Spinal cord (tissue), 10 donors: ENCODE measurements at places on chromosomes 12 and 14.

DNA sequence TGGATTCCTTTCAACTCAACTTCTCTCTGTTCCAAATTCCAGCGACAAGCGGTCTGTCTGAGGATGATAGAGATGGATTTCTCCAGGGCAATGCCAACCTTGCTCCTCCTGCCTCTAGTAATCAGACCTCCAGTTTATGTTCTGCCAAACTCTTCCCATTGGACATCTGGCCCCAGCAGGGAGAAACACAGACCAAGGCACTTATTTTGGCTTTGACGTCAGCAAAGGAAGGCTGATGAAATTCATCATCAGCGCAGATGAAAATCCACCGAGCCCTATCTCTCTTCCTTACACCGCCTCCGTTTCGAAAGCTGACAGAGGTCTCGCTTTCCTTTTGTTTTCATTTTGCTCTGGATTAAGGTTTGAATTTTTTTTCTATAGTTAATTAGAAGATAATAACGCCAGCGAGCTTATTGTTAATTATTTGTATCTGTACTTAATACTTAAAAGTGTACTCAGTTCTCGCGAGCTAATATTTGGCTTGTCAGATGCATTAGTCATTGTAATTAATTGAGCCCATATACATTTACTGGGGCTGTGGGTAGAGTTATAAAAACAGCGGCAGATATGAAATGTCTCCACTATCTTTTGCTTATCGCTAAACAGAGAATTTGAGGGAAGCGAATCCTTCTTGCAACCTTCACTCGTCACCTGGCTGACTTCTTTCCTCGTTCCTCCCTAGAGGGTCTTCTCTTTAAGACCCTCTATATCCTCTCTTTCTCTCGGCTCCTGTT, 35.9 kb upstream of the MED13L start:
- no peak for DNase-seq

DNA sequence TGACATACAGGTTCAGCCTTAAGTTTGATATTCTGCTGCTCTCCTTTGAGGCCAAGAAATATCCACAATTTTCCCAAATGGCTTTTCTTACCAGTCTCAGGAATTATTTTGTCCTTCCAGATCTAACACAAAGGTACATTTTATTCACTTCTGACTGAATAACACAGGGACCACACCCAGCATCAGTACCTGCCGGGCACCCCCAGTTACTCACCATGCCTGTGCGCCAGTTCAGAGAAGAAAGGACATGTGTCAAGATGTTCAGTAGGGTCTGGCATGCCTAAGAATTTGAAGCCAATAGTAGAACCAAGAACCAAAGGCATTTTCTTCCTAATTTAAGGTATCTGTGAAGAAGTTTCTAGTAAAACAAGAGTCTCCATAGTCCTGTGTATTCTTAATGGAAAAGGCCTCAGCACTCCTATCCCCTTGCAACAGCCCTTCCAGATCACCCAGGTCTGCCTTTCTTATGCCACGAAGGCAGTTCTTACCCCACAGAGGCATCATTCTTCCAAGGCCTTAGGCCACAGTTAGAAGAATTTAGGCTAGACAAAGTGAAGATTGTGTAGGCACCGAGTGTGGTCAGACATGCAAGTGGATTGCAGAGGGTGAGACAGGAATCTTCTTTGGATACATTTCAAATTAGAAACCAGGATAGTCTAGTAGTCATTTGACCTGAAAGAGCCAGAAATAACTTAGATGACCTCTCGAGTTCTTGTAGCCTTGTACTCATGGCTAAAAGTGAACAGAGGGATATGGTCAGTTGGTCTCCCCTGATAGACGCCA, 140.1 kb upstream of the HIF1A start:
- DNase-seq, result no peak

DNA sequence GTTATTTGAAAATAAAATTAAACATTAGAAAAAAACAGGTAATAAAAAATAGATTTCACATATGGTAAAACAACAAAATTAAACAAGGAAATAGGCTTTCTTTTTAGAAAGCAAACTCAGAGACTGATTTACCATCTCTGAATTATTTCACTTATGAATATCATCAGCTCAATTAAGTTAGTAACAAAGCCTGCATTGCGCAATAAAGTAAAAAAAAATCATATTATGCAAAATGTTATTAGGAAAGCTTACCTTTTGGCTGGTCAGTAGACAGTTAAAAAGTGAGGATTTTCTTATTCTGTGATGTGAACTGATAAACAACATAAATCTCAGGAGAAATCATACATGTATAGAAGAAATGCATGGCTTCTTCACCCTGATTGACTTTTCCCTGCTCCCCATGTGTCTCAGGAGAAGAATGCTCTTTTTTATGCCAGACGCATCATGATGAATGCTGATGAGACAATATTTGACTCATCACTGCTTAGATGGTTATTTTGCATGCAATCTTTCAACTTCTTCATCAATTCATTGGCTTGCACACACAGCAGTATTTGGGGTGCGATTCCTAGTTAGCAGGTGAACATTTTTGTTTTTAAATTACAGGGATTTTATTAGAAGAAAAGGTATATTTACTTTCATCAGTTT, 124.5 kb upstream of the USP15 start:
- no peak for DNase-seq

GRCh38 chr12:110917467-110917866, 2.9 kb downstream of the MYL2 start:
- no peak for DNase-seq

DNA sequence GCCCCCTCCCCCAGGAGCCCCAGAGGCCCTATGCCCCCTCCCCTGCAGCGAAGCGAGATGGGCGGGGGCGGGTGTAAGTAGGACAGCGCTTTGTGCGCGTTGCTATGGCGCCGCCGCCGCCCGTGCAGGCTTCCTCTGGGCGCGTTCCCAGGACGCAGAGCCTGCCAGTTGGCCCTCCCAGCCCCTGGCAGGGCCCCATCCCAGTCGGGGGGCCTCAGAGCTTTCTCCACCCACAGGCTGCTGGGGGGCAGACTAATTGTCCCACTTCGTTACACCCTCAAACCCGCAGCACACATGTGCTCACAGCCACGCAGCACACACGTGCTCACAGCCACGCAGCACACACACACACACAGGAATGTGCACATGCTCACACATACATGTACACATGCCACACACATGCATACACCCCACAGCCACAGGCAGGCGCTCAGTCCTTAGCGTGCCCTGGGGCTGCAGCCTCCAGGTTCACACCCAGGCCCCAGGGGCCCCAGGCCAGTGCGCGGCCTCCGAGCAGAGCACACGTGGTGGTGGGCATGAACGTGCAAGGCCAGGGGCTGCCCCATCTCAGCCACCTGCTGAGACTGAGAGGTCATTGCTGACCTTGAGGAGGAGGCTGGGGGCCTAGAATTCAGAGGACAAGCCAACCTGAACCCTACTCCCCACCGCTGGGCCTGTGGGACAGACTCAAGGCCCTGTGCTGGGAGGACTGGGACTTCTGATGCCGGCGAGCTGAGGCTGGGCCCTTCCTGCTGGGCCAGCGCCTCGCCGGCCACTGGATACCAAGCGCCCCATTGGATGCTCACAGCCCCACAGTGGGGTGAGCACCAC, 15.6 kb downstream of the TRMT61A start:
- peak; percentile 96 for DNase-seq

- no peak for DNase-seq
These were observed 50.9 kb downstream of the CLIP1 start for GRCh38 chr12:122371475-122372045.

DNA sequence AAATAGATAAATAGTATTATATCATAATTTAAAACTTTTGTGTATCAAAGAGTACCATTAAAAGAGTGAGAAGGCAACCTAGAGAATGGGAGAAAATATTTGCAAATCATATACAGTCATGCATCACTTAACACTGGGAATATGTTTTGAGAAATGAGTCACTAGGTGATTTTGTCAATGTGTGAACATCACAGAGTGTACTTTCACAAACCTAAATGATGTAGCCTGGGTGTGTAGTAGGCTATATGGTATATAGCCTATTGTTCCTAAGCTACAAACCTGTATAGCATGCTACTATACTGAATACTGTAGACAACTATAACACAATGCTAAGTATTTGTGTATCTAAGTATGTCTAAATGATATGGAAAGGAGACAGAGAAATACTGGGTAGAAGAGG, 48.0 kb upstream of the ARID2 start:
- no peak for DNase-seq

GRCh38 chr12:59182191-59182590, 261.9 kb upstream of the LRIG3 start:
- DNase-seq, result peak; percentile 19

DNA sequence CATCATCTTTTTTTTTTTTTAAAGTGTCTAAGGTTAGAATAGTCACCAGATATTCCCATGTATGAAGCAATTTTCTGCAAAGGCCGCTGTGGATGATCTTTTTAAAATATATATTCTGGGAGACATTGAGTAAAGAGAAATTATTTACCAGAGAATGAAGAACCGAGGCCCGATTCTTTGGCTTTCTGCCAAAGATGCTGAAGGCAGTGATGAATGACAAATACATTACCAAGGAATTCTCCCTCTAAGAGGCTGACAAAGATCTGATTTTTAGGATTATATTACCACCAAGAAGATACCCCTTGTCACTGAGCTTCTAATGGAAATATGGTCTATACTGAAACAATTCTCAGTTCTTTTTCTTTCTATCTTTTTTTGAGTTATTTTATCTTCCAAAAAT, 336.8 kb downstream of the NAV3 start:
- DNase-seq, result no peak

GRCh38 chr14:100739306-100739705, 12.6 kb downstream of the DLK1 start:
- DNase-seq, result no peak

DNA sequence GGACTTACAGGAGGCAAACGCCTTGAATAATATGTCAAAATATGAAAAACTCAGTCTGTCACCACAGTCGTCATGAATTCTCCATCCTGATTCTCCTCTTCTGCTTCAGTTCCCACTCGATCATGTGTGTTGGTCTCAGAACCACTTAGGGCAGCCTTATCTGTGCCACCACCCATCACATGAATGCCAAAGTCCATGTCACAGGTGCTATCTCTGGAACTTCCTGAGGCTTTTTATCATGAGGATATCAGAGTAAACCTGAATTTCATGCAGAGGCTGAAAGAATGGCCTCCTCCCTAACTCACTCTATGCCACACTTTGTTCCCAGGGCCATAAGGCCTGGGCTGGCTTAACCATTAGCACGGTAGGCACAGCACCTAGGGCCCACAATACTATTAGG, 28.8 kb upstream of the MAP3K9 start:
- DNase-seq, result no peak

DNA sequence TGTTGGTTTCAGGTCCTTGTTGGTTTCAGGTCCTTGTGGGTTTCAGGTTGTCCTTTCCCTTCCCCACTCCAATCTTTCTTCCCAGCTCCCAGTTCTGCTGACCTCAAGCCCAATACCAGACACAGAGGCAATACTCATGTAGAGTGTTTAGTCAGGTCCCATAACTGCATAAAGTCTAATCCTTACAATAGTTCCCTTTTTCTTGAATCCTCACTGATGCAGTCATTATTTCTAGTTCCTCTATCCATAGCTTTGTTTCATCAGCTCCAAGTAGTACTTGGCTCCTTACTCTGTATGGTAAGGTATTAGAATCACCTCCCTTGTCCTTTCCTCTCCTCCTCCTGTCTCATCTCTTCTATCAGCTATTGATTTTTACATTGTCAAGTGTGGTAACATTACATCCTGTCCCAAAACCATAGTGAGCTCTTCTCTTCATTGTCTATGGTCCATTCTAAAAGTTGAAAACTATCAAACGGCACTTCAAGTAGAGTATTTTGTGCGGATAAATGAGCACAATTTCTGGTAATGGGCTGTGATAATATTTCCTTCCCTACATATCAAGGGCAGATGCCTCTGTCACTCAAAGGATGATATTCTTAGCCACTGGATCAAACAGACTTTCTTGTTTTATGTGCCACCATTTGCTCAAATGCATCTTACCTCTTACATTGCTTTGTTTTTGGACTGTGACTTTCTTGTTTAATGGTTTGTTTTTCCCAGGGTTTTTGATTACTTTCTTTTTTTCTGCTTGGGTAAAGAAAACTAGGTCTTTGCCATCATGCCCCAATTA, 57.2 kb upstream of the JDP2 start:
- no peak for DNase-seq

DNA sequence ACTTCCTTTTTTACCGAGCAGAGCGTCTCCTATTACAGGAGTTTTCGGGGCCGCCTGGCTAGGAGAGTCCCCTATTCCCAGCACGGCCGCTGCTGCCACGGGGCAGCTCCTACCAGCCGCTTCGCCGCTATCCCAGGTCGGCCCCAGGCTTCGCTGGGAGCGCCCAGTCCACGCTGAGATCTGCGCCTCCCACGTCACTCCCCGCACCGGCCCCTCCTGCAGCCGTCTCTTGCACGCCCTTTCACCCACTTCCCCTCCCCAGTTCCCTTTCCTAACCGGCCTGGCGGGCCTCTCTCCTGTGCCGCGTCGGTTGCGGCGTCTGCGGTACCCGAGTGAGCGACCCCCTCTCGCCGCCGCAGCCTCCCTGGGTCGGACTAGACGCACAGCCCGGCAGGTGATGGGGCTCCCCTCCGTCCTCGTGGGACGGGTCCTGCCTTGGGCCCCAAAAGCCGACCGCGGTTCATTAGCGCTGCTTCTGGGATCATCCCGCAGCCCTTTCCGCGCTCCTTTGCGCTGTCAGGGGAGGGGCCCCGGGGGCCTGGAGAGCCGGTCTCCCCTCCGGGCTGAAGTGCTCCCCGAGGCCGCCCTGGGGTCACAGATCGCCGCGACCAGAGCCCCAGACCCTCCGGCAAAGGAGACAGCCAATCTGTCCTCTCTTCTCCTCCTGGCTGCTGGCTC, 1318.4 kb downstream of the TMEM121 start:
- DNase-seq, result no peak

GRCh38 chr12:52043386-52044212, 7.6 kb upstream of the NR4A1 start:
- DNase-seq, result no peak

DNA sequence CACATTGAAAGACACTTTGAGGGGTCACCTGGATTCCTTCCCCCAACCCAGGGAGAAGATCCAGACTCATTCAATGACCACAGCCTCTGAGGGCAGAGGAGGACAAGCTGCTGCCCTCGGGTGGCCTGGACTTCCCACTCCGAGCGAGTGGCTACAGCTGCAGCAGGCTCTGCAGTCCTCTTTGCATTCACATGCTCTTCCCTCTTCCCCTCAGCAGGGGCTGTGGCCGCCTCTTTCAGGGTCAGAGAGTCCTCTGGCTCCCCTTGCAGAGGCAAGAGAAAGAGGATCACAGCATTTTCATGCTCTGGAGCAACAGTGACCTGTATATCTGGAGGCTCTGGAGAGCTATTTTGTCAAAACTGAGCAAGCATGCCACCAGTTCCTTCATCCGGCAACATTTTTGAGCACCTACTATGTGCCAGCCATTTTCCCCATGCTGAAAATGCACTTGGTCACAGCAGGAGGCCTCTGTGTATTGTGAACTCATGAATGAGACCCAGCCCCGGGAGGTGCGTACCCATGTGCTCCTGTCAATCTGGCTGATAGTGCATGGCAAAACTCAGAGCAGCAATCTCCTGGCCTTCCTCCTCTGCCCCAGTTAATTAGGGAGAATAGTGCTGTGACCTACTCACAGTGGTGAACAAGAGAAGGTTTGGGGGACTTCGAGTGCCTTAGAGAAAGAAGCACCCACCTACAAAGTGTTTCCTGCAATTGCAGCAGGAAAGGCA, 42.9 kb upstream of the KCNA5 start:
- no peak for DNase-seq

- DNase-seq, result no peak
These were observed 1.4 kb upstream of the RAB35 start for GRCh38 chr12:120117961-120118320.
